Activated effector memory CD4-positive, alpha-beta T cell treated with Interleukin-2 at 50 U/mL for 16 hours (primary cell): ENCODE measurements at places on chromosomes 11 and 22.

DNA sequence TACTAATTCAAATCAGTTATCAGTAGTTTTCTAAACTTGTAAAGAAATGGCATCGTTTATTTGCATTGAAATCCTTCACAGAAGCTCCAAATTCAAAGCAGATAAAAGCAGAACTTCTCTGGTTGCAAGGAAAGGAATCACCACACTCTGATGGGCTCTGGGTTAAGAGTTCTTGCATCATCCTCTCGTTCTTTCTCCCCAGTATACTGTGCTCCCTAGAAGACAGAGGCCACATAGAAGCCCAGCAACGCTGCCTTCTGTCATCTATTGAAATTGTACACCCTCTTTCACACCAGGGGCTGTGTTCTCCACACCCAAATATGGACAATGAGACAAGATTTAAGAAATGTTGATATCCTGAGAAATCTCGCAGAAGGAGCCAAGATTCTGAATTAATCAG lies 29.3 kb downstream of the FAT3 start:
- no peak for DNase-seq

DNA sequence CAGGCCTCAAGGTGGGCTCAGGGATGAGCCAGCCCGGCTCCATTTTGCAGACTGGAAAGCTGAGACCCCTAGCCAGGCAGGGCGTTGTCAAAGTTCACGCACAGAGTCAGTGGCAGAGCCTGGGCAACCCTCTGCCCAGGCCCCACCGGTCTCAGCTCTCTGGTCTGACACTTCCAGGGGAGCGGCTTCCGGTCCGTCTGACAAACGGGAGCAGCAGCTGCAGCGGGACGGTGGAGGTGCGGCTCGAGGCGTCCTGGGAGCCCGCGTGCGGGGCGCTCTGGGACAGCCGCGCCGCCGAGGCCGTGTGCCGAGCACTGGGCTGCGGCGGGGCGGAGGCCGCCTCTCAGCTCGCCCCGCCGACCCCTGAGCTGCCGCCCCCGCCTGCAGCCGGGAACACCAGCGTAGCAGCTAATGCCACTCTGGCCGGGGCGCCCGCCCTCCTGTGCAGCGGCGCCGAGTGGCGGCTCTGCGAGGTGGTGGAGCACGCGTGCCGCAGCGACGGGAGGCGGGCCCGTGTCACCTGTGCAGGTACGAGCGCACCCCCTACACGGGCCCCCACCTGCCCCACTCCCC lies 36.0 kb downstream of the CD6 start:
- DNase-seq: no peak

GRCh38 chr11:12472401-12473005 lies 95.1 kb downstream of the PARVA start:
- no peak for DNase-seq

DNA sequence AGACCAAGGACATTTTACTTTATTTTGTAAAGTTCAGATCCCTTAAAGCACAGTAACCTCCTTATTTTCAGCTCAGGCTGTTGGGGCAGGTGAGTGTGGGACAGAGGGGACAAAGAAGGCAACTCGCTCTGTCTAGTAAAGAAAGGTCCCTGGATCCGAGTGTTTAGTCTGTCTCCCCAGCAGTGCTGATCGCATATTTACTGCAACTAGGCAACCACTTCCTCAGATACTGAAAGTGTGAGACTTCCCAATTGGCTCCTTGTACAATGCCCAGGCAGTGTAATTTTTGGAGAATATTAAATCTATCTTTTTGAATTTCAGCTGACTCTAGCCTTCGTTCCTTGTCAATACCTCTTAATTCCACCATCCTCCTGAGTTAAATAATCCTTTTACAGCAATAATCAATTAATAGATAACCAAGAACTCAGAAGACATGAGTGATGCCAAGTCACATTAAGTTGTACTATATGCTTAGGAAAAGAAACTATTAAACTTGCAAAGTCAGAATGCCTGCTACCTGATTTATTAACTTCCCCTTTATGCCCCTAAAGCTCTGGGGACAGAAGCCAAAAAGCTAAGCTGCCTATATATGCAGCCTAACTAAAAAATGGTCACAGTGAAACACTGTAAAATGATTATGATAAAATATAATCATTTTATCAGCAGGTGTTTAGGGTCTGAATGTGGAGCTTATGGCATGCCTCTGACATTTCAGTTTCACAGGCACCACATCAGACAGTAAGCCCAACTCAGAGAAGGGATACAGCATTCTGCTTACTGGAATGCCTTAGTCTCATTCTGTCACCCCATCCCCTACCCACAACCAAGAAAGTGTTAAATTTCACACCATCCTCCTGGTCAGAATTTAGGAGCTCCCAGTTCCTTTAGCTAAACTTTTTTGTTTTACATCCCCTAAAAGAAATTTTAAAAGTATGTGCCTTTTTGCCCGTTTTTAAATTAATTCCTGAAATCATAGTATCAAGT lies 138.7 kb downstream of the TRIM44 start:
- DNase-seq: no peak

GRCh38 chr11:86671531-86672006 lies 847 bp downstream of the ME3 start:
- DNase-seq: no peak

DNA sequence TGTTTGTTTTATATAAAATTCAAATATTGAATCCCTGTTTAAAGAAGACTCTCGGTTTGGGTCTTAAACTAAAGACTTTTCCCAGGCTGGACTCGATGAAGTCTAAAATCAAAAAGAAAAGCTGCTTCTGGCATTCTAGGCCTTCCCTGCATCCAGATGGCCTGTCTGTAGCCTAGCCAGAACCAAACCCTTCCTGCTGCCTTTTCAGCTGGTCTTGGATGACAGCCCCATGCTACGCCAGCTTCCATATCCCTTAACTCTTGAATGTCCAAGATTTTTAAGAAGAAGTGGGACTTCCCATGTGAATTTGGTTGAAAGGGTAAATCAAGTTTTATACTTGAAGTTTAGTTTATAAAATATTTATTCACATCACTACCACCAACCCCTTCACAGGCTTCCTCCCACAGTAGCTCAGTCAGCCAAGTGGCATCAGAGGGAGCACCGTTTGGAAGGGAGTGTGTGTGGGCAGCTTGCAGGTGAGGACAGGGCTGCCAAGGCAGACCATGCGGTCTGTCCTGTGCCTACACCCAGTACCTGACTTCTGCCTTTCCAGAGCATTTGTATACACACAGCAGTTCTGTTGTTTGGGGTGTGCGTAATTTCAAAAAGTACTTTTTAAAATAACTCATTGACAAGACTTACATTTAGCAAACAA lies 18.2 kb upstream of the PSMA1 start:
- no peak for DNase-seq

DNA sequence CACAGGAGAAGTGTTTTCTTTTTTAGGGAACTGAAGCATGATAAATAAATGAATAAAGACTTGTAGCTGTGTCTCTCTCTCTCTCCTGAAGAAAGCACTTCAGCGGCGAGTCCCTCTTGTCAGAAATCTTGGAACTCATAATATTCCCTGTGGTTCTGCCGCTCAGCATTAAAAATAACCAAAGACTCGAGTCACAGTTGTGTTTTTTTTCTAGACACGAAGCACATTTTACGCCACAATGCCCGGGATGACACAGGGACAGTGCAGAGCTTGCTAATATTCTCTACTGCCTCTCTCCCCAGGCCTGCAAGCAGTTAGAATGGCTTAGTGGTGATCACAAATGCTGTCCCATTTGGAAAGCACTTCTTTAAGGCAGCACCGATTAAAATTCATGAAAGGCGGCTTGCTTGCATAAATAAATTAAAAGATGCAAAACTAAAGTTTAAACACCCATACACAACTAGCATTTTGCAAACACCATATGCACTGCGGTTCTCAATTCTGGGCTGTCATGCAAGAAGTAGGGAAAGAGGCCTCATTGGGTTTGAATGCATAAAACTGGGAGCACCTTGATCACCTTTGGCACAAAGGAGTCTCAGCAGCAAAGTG lies 597.4 kb downstream of the SOX6 start:
- DNase-seq: no peak

DNA sequence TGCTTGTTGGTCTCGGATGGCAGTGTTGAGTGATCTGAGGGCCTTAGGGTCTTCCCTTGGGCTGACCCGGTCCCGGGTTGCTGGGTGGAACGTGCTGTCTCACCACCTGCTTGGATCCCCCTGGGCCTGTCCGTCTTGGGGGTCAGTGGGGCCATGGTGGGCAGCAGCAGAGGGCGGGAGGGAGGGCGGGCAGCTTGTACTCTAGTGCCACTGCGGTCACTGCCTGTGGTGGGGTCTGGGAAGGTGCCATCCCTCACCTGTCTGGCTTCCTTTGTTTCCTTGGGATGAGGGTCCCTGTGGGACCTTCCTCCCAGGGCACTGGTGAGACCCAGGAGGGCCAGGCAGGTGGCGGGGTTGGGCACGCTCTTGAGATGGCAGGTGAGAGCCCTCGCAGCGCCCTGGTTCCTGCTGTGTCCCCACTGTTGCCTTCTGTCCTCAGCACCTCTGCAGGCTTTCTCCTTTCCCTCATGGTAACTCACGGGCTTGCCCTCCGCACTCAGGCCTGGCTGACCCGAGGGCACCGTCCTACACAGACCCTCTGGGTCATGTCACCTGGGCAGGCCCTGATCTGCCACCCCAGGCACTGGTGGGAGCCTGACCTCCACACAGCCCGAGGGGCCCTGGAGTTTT lies 34.2 kb downstream of the TBC1D22A start:
- no peak for DNase-seq

- DNase-seq: no peak
Observed at GRCh38 chr11:19800714-19801519, 88.3 kb downstream of the NAV2 start.

DNA sequence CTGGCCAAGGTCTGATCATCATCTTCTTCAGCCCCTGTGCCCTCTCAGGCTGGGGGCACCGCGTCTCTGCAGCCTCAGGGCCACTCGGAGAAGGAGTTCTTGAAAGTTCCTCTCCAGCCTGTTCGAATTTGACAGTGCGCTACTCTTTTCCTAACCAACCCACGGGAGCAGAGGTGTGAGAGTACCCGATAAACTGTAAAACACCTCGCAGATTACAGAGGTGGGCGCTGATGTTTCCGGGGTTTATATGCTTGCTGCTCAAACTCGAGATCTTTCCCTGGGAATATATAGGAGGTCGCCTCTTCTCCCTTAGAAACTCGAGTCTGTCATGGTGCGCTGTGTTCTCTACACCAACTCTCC lies 515 bp downstream of the CTR9 start:
- DNase-seq: no peak

DNA sequence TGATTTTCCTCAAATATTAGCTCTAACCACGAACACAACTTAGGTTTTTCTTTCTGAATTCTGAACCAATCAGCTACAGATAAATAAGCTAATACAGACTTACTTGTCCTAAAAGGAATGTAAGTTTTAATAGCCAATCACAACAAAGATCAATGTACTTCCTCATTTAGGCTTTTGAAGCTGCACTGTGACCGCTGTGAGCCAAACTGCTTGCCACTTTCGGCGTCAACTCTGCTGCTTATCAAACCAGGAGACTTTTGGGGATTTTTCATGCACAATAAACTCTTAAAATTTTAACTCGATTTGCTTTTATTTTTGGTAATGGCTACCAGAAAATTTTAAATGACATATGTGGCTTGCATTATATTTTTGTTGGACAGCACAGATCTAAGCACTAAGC lies 92.5 kb downstream of the TMPRSS5 start:
- no peak for DNase-seq

GRCh38 chr11:9002920-9003572 lies 755 bp downstream of the NRIP3 start:
- no peak for DNase-seq
